Body of pancreas (tissue), 4 donors: ENCODE measurements at places on chromosomes 12 and 14.

GRCh38 chr12:102294568-102294967, 96.9 kb upstream of the PMCH start:
- DNase-seq, result no peak

GRCh38 chr14:21248739-21249411, 20.4 kb downstream of the HNRNPC start:
- no peak for DNase-seq

DNA sequence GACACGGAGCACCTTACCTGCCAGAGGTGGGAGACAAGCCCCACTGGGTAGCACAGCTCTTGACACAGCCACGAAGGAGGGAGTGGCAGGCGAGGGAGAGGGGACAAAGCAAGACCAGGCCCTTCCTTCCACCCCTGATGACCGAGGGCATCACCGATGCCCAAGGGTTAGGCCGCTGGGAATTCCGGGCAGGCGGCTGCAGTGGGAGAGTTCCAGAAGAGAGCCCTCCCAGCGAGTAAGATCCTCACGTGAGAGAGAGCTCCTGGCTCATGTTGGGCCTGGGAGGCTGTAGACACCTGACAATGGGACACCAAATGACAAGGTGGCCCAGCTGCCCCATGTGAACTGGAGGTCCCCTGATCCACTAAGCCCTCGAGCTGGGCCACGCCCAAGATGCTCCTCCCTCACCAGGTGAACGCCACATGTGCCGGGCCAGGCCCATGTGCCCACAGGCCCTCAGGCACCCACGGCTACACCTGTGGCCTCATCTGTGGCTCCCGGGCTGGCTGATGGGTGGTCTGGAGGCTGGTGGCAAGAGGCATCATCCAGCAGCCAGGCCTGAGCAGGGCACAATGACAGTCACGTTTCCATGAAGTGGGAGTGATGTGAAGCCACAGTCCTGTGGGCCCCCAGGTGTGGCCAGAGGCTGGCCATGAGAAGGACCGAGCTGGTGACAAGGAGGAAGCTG, 32.1 kb upstream of the C14orf180 start:
- DNase-seq, result no peak

DNA sequence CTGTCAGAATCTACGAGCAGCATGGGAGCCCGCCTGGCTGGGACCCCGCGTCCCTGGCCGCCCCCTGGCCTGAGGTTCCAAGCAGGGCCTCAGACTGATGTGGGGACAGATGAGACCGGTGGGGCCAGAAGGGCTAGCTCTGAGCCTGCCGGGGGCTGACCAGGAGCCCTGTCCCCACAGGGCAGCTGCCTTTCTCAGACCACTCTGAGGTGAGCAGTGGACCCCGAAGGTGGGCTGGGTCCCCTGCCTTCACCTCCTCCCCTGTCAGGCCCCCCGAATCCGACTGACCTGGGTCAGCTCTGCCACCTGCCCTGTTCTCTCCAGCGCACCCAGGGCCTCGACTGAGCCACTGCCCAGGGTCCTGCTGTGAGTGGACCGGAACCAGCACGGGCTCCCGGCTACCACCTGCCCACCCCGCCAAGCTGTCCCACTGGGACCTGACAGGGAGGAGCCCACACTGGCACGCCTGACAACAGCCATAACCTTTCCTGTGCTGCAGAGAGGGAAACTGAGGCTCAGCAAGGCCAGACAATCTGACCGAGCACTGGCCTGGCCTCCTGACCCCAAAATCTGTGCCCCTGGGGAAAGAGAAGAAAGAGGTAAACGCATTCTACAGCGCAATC, 29.7 kb upstream of the TMEM179 start:
- no peak for DNase-seq

DNA sequence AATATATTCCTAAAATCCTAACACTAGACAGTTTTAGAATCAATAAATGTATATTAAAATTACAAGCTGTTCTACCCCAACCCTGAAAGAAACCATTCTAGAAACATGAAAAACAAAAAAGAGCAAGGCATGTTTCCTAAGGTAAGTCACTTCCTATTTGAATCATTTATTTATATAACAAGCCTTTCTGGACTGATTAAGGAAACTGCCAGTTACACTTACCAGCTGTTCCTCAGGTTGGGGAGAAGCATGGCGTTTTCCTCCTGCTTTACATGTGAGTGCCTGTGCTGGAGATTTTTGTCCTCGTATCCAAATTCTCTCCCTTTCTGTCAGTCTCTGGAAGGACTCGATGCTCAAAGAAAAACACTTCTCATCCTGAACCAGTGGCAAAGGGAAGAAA, 183.3 kb downstream of the EFCAB11 start:
- DNase-seq, result no peak

GRCh38 chr12:47850153-47851084, 30.7 kb upstream of the HDAC7 start:
- DNase-seq, result no peak

- DNase-seq, result no peak
These were observed 37.3 kb downstream of the PPP1R12A start for GRCh38 chr12:79897617-79898016.

DNA sequence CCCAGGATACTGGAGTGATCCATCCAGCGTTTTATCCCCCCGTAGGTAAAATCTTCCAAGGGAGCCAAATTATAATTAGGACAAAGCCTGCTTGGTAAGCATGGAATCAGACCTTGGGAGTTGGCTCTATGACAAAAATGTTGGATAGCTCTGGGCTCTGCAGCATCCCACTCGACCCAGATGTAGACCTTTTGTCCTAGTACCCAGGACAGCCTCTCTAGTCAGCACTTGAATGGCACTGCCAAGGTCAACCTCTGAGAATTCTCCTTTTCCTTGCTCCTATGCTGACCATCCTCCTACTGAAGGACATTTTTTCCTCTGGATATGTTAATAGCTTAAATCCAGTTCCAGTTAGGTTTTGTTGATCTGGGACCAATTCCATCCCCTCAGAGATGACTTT, 104.7 kb upstream of the SLC35F4 start:
- no peak for DNase-seq

- DNase-seq, result peak; percentile 41
These were observed 365 bp upstream of the CCDC88C start for GRCh38 chr14:91417983-91418386.

- DNase-seq, result peak; percentile 94
These were observed at the start of gene UBC for GRCh38 chr12:124914392-124915238. Gene UBC (minus strand): TSS chr12:124914650. CDS start chr12:124913771, 879 bp downstream.

DNA sequence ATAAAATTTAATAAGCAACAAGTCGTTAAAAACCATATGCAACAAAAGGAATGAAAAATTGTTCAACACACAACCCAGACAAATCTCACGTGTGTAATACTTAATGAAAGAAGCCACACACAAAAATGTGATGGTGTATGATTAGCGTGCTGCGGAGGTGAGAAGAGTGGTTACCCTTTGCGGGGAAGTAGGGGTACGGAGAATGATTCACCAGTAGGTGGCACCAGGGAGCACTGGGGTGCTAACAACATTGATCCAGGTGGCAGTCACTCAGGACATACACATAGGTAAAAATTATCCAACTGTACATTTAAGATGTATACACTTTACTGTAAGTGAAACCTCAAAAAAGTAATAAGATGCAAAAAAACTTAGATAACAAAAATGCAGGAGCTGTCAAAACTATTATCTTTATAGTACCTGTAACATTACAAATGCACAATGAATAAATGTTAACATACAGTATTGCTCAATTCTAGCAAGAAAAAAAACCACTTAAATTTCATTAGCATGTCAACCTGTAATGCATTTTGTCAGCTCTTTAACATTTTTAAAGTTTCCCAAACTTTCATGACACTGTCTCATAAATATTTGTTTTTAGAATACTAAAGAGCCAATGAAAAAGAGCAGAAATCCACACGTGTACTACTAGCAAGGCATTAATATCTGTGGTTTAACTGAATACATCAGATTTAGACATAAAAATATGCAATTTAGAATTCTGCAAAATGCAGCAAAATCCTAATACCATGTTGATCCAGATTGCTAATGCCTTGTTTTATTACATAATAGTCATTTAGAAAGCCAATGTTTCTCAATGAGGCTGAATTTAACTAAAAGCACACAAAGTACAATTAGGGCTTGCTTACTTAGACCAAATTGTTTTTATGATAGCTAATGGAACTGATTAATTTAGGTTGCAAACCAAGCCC, 46.7 kb downstream of the TMCC3 start:
- DNase-seq, result peak; percentile 59

- no peak for DNase-seq
These were observed 566.9 kb downstream of the NRXN3 start for GRCh38 chr14:78737116-78737515.

- no peak for DNase-seq
These were observed 30.6 kb downstream of the ATF7IP start for GRCh38 chr12:14396071-14396470.

DNA sequence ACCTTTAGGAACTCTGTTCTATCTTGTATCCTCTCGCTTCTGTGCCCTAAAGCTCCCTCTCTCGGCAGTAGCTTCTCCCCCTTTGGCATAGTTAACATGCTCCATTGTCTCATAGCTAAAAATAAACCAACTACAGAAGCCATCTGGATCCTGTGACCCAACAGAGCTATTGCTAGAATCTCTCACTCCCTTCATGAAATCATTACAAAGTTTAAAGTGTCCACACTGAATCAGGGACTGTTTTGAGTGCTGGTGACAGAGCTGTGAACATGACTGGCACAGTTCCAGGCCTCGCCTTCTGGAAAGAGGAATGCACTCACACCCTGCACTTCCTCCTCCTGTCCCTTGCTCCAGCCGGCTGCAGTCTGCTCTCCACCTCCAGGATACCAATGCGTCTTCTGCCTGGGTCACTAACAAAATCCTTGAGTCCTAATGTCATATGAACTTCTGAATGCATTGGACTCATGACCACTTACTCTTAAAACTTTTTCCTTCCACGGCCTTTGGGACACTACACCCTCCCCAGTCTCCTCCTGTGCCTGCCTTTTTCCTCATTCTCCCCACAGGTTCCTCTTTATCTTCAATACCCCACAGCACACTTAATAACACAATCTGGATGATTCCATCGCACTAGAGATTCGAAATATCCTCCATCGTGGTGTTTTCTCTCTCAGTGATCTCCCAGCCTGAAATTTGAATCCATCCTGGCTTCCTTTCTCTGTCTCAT, 13.2 kb downstream of the PLBD1 start:
- peak; percentile 90 for DNase-seq

DNA sequence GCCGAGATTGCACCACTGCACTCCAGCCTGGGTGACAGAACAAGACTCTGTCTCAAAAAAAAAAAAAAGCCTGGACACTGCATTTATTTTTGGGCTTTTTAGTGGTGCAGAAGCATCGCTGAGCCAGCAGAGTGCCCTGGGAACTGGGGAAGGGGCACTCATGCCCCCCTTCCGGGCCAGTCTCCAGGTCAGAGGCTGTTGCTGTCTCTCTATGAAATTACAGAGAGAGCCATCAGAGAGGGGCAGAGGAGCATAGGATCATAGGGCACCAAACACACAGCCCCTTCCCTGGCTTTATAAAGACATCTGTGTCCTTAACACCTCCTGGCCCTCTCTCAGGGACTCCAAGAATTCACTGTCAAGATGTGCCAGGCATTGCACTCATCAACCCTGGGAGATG, 195.8 kb downstream of the CALM1 start:
- DNase-seq, result no peak

GRCh38 chr12:3307389-3307788, 183.6 kb upstream of the PRMT8 start:
- DNase-seq, result no peak

DNA sequence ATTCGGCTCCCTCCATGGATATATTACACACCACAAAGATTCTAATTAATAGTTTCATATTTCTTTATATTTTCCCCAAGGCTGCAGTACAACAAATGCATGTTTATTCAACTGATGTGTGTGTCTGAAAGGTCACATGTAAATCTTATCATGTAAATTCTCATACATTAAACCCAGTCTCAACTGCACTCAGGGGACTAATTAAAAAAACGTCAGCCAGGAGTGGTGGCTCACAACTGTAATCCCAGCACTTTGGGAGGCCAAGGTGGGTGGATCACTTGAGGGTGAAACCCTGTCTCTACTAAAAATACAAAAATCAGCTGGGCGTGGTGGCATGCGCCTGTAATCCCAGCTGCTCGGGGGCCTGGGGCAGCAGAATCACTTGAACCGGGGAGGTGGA, 67.8 kb downstream of the MAP3K9 start:
- DNase-seq, result no peak

DNA sequence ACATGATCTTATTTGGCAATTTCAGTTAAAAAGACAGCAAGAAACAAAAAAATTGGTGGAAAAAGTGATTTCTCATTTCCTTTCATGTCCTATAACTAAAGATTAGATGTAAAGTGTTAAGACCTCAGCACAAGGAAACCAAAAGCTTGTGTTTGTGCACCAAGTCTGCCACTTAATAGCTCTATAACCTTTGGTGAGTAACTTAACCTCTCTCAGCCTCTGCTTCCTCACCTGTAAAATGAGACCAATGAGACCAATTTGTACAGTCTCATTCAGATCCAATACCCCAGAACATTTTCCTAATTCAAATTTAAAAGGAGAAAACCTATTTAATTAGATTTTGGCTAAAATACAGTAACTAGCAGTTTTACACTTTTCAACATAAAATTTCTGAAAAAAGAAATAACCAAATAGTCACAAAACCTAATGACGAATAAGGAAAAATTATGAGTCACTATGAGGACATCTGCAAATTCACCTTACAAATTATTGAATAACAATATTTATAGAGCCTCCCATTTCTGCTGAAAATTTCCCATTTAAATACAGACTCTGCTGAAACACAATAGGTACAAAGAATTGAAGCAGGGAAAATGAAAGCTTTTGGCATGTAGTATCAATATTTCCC, 71.1 kb downstream of the EPS8 start:
- no peak for DNase-seq

- DNase-seq, result no peak
These were observed 18.9 kb upstream of the HAL start for GRCh38 chr12:96014943-96015599.

DNA sequence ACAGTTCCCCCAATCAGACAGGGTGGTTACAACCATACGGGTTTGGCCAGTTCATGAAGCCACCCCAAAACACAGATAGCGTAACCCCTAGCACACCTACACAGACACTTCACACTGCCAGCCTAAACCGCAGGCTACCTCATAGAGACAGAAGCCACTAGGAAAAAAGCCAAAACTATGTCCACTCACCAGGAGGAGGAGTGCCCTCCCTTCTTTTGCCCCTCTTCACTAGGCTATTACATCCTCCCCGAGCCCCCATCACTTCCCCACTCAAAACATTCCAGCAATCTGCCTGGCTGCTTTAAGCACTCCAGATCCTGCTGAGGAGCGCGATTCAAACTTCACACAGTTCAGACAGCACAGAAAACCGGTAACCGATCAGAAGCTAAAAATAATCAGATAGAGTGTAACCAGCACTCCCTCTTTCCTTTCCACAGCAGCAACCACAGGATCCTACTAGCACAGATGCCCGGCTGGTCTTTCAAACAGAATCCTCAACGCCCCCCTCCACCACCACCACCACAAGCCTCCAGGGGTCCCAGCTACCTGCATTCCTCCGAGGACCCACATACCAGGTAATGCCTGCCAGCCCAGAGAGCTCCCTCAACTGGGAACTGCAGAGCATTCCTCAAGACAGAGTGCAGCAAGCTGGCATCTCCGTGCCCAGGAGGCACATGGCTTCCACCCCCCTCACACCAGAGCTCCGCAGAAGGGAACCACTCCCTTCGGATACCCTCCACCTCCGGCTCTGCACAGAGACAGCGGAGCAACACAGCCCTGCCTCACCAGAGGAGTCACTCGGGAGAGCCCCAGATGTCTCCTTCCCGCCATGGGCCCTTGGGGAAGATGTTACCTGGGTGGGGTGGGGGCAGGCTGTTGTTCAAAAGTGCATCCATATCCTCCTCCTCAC, 1.5 kb downstream of the CHD4 start:
- DNase-seq, result no peak
